ENCODE measurements at places on chromosomes 7 and 10. TPM values are rescaled to one million over a fixed set of nuclear protein-coding genes. Genes with fewer than 3 reads are reported as not detected.
A peak's percentile ranks its signal among the peaks of the same experiment; 100 is the strongest.

Gene AFAP1L2
- 1.9 TPM for total RNA-seq

Gene C10orf53
- not detected for total RNA-seq

Gene SPDYE8
- total RNA-seq = not detected

Gene ARL4A
- 19.1 TPM for total RNA-seq

DNA sequence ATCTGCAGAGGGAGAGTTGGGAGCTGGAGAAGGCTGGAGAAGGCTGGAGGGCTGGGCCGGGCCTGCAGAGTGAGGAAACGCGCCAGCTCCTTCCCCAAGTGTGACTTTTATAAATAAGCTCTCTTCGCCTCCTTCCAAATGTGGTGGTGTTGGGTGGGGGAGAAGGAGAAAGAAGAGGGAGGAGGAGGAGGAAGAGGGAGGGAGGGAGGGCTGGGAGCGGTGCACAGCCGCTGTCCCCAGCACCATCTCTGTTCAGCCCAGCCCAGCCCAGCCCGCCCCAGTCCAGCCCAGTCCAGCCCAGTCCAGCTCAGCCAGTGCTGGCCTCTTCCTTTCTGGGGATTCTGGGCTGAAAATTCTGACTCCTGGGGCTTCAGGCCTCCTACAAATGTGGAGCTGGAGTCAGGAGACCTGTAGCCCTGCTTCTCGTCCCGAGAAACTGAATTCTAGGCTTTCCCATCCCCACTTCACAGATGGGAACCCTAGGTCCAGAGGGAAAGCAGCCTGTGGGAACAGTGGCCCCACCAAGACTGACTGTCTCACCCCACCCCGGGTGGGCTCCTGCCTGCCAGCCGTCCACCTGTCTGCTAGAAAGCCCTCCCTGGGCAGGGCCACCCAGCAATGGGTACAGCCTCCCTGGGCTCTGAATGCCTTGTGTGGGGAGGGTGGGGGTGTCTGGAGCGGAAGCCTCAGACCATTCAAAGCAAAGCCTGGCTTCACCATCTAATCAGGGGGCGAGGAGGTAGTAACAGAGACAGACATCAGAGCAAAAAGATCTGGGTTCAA is 2.3 kb downstream of the STX1A start:
- no peak for DNase-seq

DNA sequence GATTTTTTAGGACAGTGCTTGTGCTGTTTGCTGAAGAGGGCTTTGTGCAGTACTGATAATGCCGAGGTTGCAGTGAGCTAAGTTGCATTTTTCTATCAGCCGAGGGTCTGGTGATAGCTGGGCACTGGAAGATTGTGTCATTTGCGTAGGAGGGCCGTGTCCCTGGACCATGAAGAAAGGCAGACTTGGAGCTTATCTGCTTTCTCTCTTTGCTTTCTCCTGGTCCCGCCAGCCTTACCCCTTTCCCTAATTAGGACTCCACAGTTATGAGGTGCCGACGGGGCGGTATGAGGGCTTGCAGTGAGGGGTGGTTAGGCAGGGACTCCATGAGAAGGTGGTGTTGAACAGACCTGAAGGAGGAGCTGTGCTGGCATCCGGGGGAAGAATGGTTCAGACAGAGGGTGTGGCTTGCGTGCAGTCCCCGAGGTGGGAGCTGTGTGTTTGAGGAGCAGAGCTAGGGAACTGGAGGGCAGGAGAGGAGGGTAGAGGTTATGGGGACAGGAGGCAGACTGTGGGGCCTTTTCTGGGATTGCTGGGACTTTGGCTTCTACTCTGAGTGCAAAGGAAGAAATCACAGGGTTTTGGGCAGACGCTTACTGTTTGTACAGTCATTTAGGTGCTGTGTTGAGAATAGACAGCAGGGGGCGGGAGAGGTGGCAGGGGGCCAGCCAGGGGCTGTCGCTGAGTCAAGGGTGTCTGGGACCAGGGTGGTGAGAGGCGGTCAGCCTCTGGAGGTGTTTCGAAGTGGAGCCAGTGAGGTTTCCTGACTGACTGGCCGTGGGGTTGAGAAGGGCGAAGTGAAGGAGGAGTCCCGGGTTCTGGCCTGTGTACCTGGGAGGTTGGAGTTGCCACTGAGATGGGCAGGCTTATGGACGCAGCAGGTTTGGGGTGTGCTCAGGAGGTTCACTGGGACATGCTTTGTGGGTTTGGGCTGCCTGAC is 43.4 kb downstream of the PRF1 start:
- peak; percentile 74 for DNase-seq

DNA sequence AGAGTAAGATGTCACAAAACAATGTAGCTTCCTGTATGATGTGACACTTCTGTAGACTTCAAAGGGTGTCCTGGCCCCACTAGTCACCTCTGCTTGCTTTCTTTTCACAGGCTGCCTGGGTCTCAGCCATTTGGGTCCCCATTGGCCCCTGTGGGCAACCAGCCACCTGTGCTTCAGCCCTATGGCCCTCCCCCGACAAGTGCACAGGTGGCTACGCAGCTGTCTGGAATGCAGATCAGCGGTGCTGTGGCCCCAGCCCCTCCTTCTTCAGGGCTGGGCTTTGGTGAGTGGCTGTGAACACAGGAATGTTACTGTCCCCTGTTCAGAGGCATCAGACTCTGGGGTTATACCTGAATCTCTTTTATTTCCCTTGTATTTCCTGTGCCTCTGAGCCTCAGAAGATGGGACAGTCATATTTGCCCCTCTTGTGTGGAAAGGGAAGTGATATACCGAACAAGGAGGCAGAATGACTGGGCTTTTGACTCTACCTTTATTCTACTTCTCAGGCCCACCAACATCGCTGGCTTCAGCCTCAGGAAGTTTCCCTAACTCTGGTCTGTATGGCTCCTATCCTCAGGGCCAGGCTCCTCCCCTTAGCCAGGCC is 15.4 kb downstream of the SEC24C start:
- DNase-seq = peak; percentile 44

DNA sequence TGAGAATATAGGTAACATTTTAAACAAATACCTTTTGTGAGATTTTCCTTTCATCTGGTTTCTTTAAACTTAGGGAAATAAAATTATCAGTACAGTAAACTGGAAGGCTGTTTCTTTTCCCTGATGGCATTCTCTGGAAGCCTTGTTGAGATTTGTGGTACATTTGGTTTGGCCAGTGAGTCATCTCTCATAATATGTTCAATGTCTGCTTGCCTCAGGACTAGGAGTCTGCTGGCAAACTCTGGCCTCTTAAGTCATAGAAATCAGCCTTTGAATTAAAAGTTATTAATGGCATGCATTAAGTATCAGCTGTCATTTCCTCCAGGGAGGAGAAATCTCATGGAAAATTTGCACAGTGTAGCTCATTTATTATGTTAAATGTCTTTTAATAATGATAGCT is 316.6 kb upstream of the KIAA1217 start:
- DNase-seq = no peak

DNA sequence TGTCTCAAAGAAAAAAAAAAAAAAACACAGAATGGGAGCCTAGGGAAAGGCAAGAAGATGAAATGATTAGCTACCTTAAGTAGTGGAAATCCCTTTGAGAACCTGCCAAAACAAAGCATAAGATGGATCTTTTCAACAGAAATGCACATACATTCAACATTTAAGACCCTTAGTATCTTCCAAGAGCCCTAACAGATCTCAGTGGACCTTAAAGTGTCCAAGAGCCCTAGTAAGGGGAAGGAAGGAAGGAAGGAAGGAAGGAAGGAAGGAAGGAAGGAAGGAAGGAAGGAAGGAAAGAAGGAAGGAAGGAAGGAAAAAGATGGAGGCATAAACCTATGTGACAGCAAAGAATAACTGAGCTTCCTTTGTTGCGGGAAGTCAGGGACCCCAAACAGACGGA is 11.6 kb upstream of the MACROH2A2 start:
- DNase-seq = no peak
